ENCODE measurements at places on chromosomes 7 and 10.

DNA sequence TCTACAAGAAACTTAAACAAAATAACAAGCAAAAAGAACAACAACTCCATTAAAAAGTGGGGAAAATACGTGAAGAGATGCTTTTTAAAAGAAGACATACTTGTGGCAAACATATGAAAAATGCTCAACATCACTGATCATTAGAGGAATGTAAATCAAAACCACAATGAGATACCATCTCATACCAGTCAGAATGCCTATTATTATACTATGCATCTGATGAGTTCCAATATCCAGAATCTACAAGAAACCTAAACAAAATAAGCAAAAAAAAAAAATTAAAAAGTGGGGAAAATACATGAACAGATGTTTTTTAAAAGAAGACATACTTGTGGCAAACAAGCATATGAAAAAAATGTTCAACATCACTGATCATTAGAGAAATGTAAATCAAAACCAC, 29.6 kb upstream of the AKR1C3 start:
- DNase-seq: no peak

- DNase-seq: no peak
These were observed 8.7 kb upstream of the LIPM start for GRCh38 chr10:88793712-88794299.

- no peak for DNase-seq
These were observed 1028.7 kb downstream of the XPNPEP1 start for GRCh38 chr10:108894402-108895301.

DNA sequence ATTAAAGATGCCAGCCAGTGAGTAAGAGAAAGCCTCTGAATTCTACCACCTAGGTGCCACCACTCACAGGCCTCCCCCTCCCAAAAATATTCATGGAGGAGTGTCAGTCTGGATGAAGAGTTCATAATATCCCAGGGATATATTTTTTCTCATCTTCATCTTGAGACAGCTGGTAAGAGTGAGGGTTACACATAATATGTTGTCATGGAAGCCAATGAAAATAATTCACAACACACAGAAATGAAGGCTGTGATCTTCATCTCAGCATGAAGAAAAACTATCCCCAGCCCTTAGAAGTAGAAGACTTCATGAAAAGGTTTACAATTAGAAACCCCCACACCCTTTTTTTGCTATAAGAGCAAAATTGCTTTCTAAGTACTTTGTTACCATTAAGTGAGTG, 175.6 kb downstream of the DNAH11 start:
- no peak for DNase-seq

- no peak for DNase-seq
These were observed 636.1 kb downstream of the SDK1 start for GRCh38 chr7:3937146-3937545.

DNA sequence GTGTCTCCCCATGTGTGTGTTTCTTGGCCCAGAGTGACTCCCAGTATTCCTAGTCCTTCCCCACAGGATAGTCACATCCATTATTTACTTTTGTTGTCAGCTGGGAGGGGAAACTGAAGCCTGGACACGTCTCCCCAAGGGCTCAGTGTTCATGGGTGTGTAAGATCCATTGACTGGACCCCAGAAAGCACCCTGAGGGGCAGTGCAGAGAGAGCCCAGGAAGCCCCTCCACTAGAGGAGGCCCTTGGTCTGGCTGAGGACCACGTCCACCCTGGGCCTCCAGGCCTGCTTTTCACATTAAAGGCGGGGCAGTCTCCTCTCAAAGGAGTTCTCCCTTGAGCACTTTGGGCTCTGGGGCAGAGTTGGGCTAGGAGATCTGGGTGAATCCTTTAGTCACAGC, 21.3 kb downstream of the ZNF783 start:
- no peak for DNase-seq
